Activated naive CD8-positive, alpha-beta T cell treated with anti-CD3 and anti-CD28 coated beads, Interleukin-2, amount 50 U/mL, for 16 hours (primary cell): ENCODE measurements at places on chromosomes 1 and 21.

GRCh38 chr21:33244779-33245105 is 15.0 kb downstream of the IFNAR2 start:
- DNase-seq = no peak

DNA sequence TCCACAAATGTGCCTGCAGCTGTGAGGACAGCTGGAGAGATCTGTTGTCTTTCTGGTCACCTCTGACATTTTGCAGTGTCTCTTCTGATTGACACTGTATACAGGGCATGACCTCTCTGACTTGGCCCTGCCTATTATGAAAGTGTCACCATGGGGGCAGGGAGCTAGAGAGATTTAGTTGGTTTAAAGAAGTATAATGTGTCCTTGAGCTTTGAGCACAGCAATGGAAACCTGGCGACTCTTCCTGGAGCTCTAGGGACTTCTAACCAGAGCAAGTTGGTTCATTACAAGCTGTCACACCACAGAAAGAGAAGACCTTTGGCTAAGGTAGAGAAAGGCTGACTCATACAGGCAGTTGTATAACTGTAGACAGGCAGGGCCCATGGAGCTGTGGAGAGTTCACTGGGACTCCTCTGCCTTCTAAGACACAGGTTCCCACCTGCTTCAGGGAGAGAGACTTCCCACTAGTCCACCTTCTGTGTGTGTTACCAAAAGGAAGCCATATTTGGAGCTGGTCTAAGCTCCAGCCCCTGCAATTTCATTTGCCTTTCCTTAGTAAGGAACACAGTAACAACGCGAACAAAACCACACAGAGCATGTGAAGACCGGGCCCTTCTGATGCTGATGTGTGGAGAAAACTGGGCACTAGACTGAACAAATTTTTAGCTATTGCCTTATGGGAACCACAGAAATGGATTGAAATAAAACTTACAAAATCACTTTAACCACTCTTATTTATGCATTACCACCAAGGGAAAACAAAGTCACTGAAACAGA is 90.5 kb upstream of the ADAR start:
- DNase-seq = no peak

- DNase-seq = no peak
Measured at GRCh38 chr1:118271883-118272282, 86.9 kb upstream of the SPAG17 start.

GRCh38 chr1:37425221-37425620 is 49.2 kb upstream of the ZC3H12A start:
- no peak for DNase-seq

DNA sequence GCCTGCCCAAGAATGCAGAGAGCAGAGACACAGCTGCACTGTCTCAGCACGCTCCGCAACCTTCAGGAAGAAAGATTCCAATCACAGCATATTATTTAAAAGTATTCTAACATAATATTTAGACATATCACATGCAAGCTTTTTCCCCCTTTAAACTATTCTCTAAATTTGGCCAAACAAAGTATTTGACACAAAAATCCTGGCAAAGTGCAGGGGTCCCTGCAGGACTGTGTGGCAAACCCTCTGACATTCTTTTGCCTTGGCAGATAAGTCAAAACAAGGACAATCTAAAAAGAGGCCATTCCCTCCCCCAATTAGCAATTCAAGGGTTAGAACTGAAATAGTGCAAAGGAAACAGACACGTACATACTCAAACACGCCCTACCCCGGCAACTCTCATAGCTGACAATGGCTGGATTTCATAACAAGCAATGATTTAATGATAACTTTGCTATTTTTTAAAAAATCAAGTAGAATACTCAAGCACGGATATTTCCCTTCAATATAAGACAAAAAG is 225.3 kb downstream of the MRPL39 start:
- no peak for DNase-seq

DNA sequence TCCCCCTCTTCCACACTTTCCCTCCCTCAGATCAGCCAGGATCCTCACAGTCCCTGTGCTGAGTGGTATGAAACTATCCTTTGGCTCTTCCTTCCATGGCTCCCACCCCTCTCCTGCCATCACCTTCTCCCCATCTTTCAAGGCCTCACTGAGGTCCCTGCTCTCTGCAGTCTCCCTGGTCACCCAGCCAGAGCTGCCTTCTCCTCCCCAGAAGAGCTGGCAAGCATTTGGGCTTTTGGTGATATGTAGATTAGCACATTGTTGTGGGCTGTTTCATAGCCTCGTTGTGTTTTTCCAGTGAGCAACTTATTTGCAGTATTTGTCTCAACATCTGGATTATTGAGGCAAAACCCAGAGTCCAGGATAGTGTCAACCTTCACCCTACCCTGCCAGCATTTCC is 2.2 kb downstream of the CSF1 start:
- no peak for DNase-seq

DNA sequence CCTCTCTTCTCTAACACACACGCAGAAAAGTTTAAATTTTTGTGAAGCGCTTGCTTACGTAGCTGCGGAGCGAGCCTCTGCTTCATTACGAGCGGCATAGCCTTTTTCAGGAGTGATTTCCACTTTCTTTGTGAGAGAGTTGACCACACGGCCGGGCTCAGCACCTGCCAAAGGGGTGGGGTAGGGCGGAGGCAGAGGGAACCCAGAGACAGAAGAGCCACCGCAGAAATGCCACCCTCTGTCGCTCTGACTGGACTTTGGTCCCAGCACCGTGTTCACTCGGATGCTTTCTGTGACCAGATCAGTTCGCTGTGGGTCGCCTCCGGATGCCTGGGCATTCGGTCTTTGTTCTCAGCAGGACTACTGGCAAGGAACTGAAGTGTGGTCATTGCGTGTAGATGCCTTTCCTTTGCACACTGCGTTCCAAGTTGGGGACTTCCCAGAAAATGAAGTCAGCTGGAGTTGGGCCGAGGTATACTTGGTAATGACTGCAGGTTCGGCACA is 883 bp downstream of the CHODL start:
- DNase-seq = no peak

DNA sequence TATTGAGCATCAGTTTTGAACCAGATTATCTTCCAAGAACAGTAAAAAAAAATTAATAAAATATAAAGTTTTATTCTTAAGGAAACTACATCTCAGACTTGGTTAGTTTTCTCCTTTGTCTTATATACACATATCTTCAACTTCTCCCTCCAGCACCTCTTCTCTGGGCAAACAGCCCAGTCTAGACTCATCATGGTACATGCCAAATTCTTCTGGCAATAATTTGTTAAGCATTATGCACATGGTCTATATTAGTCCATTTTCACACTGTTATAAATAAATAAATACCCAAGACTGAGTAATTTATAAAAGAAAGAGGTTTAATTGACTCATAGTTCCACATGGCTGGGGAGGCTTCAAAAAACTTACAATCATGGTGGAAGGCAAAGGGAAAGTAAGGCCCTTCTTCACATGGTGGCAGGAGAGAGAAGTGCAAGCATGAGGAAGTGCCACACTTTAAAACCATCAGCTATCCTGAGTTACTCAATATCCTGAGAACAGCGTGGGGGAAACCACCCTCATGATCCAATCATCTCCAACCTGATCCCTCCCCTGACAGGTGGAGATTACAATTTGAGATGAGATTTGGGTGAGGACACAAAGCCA is 108.7 kb upstream of the RNPC3 start:
- no peak for DNase-seq

DNA sequence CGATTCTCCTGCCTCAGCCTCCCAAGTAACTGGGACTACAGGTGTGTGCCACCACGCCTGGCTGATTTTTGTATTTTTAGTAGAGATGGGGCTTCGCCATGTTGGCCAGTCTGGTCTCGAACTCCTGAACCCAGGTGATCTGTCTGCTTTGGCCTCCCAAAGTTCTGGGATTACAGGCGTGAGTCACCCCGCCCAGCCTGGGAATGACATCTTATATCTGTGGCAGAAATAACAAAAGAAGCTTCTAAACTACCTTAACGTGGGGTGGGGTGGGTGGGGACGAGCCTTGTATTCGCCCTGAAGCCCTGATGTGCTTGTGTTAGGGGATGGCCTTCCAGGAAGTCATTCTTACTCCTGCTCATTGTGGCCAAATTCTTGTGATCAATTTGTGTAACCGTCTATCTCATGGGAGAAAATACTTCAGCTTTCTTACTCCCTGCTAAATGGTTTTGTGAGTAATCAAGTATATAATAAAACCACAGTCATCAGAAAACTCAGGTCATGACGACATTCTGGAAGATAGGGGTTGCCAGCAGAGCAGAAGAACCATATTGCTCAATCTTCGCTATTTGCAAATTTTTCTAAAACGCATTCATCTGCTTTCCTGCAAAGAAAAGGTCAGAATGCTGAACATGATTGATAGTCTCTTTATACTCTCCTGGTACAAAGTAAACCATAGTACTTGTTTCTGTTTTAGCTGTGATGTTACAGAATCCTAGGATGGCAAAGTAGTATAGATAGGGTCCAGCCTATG is 63.2 kb downstream of the DIRAS3 start:
- DNase-seq = no peak
